Umbilical cord (tissue), 2 donors: ENCODE measurements at places on chromosomes 4 and X.

- DNase-seq, result no peak
Observed at GRCh38 chr4:40886931-40887763, 137.4 kb downstream of the NSUN7 start.

- DNase-seq, result no peak
Observed at GRCh38 chr4:1593458-1593857, 90.7 kb downstream of the FAM53A start.

GRCh38 chr4:165204462-165204830, 2.9 kb upstream of the KLHL2 start:
- no peak for DNase-seq

DNA sequence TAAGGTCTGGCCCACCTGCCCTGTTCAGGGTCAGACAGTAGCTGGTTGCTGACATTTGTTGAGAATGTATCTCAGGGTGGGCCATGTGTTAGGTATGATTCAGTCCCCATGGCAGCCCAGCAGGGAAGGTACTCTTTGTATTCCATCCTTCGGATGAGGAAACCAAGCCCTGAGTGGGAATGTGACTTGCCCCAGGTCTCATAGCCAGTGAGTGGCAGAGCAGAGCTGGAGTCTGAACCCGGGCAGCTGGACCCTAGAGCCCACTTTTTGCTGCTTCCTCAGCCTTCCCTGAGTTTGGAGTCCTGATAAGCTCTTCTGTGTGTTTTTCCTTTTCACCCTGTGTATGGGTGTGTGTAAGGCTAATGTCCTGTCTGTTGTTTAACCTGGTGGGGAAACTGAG, 21.6 kb upstream of the UBA1 start:
- no peak for DNase-seq

GRCh38 chrX:154059729-154060245, 37.7 kb downstream of the MECP2 start:
- no peak for DNase-seq

DNA sequence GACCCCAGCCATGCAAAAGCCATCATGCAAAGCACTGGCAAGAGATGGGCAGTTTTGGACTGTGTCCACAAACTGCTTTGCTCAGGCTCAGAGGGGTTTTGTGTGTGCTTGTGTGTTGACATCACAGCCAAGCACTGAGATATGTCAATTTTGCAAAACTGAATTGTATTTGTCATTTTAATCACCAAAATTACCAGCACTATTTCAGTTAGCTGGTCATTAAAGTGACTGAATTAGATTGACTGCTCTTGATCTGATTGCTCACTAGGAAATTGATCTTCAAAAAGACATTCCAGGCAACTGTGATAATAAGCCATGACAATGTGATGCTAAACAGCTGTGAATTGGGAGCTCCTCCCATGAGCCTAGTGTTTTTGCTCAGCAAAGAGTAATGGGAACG, 337.3 kb upstream of the GNPDA2 start:
- peak; percentile 81 for DNase-seq

- DNase-seq, result no peak
Observed at GRCh38 chr4:7591409-7592053, 156.8 kb upstream of the PSAPL1 start.
